ENCODE measurements at places on chromosomes 16 and 17. TPM values are rescaled to one million over a fixed set of nuclear protein-coding genes. Genes with fewer than 3 reads are reported as not detected.
A peak's percentile ranks its signal among the peaks of the same experiment; 100 is the strongest.

DNA sequence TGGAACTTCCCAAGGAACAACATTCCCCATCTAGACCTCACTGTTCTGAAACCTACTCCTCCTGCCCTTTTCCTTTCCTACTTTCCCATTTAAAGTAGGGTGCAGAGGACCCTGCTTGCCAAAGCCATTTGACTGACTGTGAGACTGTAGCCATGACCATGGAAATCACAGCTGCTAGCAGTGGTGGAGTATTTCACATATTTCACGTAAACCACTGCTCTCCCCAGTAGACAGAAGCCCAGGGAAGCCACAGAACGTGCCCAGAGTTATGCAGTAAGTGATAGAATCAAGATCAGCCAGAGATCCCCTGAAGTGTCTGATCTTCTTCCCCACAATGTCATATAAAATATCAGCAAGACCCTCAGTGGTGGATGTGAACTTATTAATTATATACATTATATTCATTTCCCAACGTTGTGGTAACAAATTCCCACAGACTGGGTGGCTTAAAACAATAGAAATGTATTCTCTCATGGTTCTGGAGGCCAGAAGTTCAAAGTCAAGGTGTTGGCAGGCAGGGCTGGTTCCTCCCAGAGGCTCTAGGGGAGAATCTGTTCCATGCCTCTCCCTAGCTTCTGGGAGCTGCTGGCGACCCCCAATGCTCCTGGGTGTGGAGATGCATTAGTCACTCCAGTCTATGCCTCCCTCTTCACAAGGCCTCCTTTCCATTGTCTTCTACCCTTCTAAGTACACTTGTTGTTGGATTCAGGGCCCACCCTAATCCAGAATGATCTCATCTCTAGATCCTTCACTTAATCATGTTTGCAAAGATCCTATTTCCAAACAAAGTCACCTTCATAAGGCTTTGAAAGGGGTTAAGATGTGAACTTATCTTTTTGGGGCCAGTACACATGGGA, 20.7 kb upstream of the PRM1 start:
- H3K4me1 ChIP-seq, result peaks cover 31% of the 10 kb centered on the region
- no peaks in the 10 kb centered on the region for H3K27me3 ChIP-seq
- H3K4me3 ChIP-seq, result no peak overlapping the region
- no peak for DNase-seq
- no peak overlapping the region for H3K27ac ChIP-seq

The VAT1L gene
- polyA plus RNA-seq, result not detected

- peak overlapping the region; percentile 51 for H3K27ac ChIP-seq
- DNase-seq, result peak; percentile 69
- no peaks in the 10 kb centered on the region for H3K27me3 ChIP-seq
These were observed 2.1 kb downstream of the NMT1 start for GRCh38 chr17:45063198-45063597.

The SLC7A6OS gene
- polyA plus RNA-seq, result 10.5 TPM

The FSCN2 gene
- polyA plus RNA-seq, result not detected

GRCh38 chr17:77489893-77490255, 349.1 kb downstream of the SEC14L1 start:
- peaks cover 93% of the 10 kb centered on the region for H3K36me3 ChIP-seq
- no peaks in the 10 kb centered on the region for H3K27me3 ChIP-seq
- H3K4me3 ChIP-seq, result no peak overlapping the region
- H3K27ac ChIP-seq, result no peak overlapping the region
- DNase-seq, result no peak

The CLEC18B gene
- not detected for polyA plus RNA-seq

GRCh38 chr16:28010671-28011070, 52.8 kb downstream of the GSG1L start:
- H3K4me1 ChIP-seq, result no peaks in the 10 kb centered on the region
- H3K36me3 ChIP-seq, result no peaks in the 10 kb centered on the region
- DNase-seq, result no peak
- no peak overlapping the region for H3K27ac ChIP-seq

- H3K4me3 ChIP-seq, result no peak overlapping the region
- H3K4me1 ChIP-seq, result no peaks in the 10 kb centered on the region
- no peaks in the 10 kb centered on the region for H3K27me3 ChIP-seq
These were observed 48.8 kb upstream of the CDH3 start for GRCh38 chr16:68596266-68596665.

The KRTAP17-1 gene
- not detected for polyA plus RNA-seq

- H3K4me3 ChIP-seq, result no peak overlapping the region
- no peak for DNase-seq
- no peaks in the 10 kb centered on the region for H3K36me3 ChIP-seq
- H3K27me3 ChIP-seq, result peaks cover 31% of the 10 kb centered on the region
These were observed 132.5 kb downstream of the HS3ST2 start for GRCh38 chr16:22946433-22946832.

The NTN3 gene
- polyA plus RNA-seq, result not detected

The NRN1L gene
- 0.50 TPM for polyA plus RNA-seq

DNA sequence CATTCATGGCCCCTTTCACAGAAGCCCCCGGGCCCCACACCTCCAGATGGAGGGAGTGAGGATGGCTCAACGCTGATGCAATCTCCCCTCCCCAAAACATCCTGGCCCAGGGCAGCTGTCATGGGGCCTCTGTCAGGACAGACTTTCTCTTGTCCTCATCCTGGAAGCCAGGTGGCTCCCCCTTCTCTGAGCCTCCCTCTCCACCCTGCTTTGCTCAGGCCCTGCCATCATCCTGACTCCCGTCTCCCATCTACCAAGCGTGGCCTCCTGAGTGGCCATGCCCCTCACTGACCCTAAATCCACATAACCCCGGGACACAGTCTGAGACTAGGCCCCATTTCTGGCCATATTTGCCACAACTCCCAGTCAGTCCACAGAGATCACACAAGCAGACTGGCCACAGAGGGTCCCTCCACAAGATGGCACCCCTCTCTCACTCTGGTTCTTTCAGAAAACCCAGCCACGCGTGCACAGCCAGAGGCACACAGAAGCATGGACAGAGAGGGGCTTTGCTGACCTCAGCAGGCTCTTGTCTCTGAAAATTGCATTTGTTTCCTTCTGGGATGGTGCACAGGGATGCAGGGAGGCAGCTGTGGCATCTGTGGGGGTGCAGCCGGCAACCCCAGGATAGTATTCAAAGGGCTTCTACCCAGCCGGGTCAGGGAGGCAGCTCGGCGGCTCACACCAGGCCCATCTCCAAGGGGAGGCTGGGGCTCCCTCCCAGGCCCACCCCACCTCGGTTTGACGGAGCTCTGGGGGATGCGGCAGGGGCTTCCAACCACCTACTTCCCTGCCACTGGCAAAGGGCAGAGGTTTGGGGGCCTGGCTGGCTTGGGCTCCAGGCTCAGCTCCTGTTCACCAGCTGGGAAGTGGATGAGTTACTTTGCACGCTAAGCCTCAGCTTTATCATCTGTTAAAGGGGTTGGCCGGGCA, 16.9 kb downstream of the DOC2B start:
- H3K4me1 ChIP-seq, result no peaks in the 10 kb centered on the region
- no peak overlapping the region for H3K4me3 ChIP-seq
- no peaks in the 10 kb centered on the region for H3K27me3 ChIP-seq
- DNase-seq, result peak; percentile 15
- no peaks in the 10 kb centered on the region for H3K36me3 ChIP-seq
- no peak overlapping the region for H3K27ac ChIP-seq

DNA sequence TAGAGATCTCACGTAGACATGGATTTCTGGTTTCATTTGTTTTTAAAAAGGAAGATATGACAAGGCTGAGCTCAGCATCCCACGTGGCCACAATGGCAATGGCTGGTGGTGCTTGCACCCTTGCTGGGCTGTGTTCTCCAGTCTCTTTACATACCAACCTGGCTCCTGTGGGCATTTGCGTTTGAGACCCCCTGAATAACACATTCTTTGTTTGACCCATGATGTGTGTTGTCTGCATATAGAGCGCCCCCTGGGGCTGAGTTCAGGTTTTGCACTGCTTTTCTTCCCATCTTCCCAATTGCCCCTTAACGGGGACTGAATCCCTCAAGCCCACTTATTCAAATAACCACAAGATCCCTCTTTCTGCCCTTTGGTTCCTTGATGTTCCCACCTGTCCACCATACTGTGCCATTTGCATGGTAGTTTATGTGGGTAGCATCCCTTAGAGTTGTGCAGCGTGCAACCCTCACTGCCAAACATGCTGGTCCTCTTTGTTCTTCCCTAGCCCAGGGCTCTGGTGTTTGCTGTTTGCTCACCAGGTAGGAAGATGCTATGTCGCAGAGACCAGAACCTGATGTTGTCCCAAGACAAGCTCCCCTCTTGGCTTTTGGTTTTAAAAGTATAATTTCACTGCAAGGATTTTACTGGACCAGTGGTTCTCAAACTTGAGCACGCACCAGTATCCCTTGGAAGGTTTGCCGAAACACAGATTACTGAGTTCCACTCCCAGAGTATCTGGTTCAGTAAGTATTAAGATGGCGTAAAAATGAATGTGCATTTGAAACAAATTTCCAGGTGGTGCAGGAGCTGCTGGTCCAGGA, 38.5 kb upstream of the NKD1 start:
- no peak overlapping the region for H3K27ac ChIP-seq
- no peak overlapping the region for H3K4me3 ChIP-seq
- H3K27me3 ChIP-seq, result no peaks in the 10 kb centered on the region
- peak; percentile 16 for DNase-seq

DNA sequence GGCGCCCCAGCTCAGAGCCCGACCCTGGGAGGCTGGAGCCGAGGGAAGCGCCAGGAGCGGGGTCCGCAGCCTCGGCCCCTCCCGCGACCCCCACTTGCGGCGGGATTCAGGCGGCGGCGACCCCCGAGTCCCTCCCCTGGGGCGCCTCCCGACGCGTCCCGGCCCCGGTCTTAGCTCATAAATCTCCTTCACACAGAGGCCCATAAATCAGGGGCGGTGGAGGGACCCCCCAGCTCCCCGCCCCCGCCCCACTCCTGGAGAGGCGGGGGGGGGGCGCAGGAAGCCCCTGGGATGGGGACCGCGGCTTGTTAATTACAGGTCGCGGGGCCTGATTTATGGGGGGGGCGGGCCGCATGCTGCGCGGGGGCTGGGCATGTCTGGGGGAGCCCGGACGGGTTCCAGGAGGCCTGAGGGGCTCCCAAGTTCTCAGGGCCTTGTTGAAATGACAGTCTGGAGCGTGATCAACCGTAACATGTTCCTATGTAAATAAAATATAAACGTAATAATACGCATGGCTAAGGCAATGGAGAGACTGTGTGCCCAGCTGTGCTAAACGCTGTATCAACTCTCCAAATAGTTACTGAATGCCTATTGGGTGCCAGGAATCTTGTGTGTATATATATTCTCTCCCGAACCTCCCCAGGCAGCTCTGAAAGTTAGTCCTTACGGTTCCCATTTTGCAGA, 10.0 kb upstream of the BHLHA9 start:
- no peak overlapping the region for H3K4me3 ChIP-seq
- no peak for DNase-seq
- peaks cover 19% of the 10 kb centered on the region for H3K27me3 ChIP-seq
- no peaks in the 10 kb centered on the region for H3K36me3 ChIP-seq

The MED1 gene
- 7.6 TPM for polyA plus RNA-seq

The ALOX12 gene
- 1.2 TPM for polyA plus RNA-seq

The DLG4 gene
- 42.6 TPM for polyA plus RNA-seq

- H3K36me3 ChIP-seq, result peaks cover 22% of the 10 kb centered on the region
- H3K27me3 ChIP-seq, result no peaks in the 10 kb centered on the region
- peak overlapping the region; percentile 85 for H3K27ac ChIP-seq
These were observed 12.6 kb downstream of the ZBTB4 start for GRCh38 chr17:7466639-7467341.

Data from CD14-positive monocyte (primary cell).